ENCODE measurements at places on chromosomes 1 and 21. TPM values are rescaled to one million over a fixed set of nuclear protein-coding genes. Genes with fewer than 3 reads are reported as not detected.

SLC19A2 gene
- polyA plus RNA-seq, result 5.1 TPM

SSU72 gene
- polyA plus RNA-seq, result 83.9 TPM

DNA sequence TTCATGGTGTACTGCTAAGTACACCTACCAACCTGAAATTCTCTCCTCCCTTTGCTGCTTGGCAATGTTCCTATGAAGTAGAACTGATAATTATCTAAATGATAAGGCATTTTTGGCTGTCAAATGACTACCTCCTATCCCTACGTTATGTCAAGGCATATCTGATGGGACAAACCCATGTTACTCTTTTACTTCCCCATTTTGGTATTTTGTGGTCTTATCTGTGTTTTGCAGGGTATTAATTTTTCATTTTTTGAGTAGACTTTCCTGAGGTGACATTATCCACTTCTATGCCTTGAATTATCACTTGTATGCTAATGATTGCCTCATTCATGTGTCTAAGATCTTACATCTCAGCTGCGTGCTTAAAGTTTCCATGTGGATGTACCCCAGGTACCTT lies 499.6 kb upstream of the B3GALT2 start:
- no peak for DNase-seq

GRCh38 chr1:201628490-201628889 lies 89.6 kb downstream of the NAV1 start:
- DNase-seq, result no peak

- DNase-seq, result no peak
These were observed at the start of gene CHD5 for GRCh38 chr1:6180268-6180706. Gene CHD5, minus strand, starts transcription at chr1:6180321. Its CDS starts 298 bp downstream, at chr1:6180023.
